Glutamatergic neuron (in vitro differentiated cells): ENCODE measurements at places on chromosomes 16 and 17.
A peak's percentile ranks its signal among the peaks of the same experiment; 100 is the strongest.

DNA sequence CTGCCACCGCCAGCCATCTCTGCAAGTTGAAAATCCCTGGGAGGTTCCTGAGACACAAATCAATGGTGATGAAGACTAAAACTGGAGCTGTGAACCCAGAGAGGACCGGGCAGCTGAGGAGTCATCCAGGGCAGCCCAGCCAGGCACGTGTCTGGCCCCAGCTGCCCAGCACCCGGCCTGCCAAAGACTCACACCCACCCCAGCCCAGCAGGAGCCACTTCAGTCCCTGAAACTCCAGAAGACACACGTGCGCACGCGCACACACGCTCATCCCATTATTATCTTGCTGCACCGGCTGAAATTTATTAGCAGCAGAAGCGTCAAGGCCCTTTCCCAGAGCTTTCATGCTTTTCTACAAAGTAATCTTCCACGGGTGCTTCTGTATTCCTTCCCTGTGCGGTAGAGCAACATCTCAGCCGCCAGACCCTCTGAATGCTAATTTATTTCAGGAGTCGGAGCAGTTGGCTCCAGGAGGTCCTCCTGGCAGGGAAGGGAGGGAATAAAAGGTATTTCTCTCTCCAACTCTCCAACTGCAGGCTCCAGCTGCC, 59.8 kb upstream of the RBFOX3 start:
- DNase-seq: peak; percentile 38

GRCh38 chr16:8847623-8848022, 21.2 kb downstream of the CARHSP1 start:
- DNase-seq: no peak

- no peak for DNase-seq
Observed at GRCh38 chr17:9513266-9513665, 62.4 kb downstream of the STX8 start.

- no peak for DNase-seq
Observed at GRCh38 chr16:20675488-20676267, 21.8 kb downstream of the ACSM1 start.

- DNase-seq: peak; percentile 77
Observed at GRCh38 chr17:28901866-28902818, 737 bp downstream of the DHRS13 start.
